ENCODE measurements at places on chromosomes 6 and 20.

DNA sequence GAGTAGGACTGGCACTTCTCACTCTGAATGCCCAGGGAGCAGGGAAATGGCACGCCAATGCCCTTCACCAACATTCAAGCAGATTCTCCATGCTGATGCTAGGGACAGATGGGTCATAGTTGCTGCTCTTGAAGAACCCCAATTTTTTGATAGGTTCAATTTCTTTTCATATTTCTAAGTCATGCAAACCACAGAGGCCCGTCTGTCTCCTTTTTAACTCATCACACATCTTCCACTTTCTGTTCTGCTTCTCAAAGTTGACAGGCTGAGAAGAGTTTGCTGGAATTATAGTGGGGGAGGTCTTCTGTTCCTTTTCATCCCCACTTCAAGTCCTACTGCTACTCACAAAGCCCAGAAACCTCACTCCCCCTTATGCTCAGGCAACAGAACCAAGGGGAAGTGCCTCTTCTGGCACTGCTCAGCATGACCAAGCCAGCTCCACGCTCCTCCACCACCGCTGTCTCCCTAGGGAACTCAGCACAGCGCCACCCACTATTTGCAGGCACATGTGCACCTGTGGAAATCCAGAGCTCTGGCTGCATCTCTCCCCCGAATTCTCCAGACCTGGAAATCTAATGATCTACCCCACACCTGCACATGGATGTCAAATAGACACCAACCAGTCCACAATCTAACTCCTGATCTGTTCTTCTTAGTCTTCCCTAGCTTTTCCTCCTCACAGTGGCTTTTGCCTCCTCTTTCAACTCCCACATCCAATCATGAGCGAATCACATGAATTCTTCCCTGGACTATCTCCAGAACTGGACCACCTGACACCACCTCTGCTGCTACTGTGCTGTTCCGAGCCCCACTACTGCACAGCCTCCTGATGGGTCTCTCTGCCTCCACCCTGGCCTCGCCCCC lies 10.7 kb downstream of the ZBTB24 start:
- no peak for DNase-seq

DNA sequence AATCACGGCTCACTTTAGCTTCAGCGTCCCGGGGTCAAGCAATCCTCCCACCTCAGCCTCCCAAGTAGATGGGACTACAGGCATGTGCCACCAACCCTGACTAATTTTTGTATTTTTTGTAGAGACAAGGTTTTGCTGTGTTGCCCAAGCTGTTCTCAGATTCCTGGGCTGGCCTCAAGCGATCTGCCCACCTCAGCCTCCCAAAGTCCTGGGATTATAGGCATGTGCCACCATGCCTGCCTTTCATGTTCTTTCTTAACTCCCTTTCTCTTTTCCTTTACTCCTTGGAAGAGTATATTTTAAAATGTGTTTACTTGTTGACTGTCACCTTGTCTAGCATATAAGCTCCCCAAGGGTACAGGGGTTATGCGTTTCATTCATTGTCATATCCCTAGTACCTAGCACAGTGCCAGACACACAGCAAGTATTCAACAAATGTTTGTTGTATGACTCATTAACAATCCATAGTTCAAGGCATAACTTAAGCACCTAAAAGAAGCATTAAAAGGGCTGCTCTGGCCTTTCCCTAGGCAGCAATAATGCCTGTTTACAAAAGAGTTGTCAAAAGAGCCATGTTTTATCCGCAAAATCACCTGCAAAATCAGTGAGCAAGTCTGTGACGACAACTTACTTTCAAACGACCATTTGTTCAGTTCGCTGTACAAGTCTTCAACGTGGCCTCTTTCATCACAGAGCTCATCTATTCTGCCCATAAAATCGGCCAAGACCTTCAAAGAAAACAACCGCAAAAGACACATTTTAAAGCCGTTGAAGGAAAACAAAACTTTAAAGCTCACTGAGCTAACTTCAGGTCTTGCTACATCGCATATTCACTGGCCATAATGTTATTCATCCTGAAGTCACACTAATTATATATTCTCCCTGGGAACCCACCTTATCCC lies 4.6 kb downstream of the CYP24A1 start:
- no peak for DNase-seq

- DNase-seq, result no peak
These were observed 545 bp upstream of the ASCC3 start for GRCh38 chr6:100881707-100882040.

DNA sequence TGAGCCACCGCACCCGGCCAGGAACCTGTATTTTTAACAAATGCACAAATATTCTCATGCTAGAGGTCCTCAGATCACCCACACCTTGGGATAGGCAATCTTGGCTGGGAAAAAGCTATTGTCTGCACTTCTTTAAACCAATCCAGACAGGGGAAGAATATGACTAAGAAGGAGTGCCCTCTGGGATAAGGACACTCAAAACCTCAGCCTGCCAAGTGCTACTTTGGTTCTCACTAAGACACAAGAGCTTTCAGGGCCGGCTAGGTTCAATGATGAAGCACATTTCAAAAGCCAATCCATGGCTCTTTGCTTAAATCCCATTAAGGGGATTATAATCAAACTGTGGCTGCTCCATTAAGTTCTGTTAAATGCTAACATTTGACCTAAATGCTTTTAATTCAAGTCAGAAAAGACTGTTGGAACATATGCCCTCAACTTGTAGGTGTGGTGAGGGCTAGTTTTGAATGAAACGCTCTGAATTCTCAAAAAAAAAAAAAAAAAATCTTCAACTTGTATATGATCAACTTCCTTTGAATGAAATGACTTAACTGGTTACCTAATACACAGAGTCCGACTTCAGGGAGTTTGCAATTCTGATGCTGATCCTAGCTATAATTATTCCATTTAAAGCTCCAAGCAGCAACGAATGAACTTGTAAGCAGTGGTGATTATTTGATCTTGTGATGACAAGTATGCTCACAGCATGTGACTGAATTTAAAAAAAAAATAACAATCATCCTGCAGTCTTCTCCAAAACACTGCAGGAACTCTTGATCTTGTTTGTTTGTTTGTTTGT lies 56.6 kb downstream of the SLC23A2 start:
- no peak for DNase-seq

- DNase-seq, result no peak
These were observed 263.4 kb upstream of the MAN1A1 start for GRCh38 chr6:119612911-119613381.

DNA sequence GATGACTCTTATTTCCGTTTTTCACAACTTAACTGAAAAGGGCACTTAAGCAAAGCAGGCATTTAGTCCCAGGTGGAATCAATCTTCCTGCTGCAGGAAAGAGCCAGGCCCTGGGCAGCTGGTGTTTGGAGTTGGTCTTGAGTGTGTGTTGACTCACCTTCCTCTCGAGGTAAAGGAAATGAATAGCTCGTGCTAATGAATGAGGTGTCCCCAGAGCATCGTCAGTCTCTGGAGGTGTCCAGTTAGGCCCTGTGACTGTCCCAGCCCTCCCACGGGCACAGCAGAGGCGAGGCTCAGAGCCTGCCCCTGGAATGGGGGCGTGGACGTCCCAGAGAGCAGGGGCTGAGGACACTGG lies 277.7 kb downstream of the NRN1 start:
- DNase-seq, result no peak

DNA sequence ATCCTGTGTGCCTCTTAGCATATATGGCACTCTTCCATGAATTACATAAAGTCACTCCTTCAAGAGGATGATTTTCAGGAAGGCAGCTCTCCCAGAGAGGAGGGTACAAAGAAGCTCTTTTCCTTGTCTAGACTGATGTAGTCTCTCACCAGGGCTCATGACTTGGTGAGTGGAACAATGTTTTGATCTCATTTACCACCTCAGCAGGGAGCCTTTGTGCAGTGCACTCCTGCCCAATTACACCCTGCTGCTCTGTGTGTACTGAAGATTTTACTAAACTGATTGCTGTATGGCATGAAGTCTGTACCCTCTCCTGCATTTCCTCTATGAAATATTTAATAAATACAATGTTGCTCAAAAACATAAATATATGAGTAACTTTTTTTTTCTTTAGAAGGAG lies 598.3 kb upstream of the HS3ST5 start:
- no peak for DNase-seq

GRCh38 chr6:31871046-31871659 lies 7.6 kb downstream of the SLC44A4 start:
- no peak for DNase-seq

- DNase-seq, result no peak
These were observed 46.2 kb upstream of the ADIG start for GRCh38 chr20:38534756-38535155.

DNA sequence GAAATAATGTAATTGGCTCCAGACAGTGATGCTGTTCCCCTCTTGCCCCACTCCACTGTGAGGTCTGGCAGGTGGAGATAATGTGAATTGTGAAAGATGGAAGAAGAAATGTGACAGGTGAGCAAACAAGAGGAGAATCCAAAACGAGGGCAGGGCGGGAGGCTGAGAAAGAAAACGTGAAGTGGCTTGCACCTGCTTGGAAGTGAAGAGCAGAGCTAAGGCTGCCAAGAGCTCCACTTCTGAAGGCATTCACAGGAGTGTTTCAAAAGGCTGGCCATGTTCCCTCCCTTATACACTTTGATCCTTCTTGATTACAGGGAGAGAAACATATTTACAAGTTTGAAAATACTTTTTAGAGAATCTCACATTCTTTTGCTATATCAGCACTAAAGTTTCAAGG lies 359.4 kb downstream of the EPHA7 start:
- DNase-seq, result no peak

- no peak for DNase-seq
These were observed 7.5 kb downstream of the FAXC start for GRCh38 chr6:99341862-99342455.

DNA sequence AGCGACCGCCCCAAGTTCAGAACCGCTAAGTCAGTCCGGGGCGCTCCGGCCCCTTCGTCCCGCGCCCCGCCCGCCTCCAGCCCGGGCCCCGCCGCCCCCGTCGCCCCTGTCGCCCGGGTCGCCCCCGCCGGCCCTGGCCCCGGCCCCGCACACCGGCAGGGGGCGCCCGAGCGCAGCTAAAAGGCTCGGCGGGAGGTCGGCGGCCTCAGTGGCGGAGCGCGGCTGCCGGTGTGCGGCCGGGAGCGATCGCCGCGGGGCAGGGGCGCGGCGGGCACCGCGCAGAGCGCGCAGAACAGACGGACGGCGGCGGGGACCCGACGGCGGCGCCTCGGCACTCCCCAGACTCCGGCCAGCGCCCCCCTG lies at the start of gene FNDC1:
FNDC1 (plus strand) TSS at position 208 of the 363 bp plus-strand sequence. CDS start 197 bp downstream, outside the sequence.
- no peak for DNase-seq

DNA sequence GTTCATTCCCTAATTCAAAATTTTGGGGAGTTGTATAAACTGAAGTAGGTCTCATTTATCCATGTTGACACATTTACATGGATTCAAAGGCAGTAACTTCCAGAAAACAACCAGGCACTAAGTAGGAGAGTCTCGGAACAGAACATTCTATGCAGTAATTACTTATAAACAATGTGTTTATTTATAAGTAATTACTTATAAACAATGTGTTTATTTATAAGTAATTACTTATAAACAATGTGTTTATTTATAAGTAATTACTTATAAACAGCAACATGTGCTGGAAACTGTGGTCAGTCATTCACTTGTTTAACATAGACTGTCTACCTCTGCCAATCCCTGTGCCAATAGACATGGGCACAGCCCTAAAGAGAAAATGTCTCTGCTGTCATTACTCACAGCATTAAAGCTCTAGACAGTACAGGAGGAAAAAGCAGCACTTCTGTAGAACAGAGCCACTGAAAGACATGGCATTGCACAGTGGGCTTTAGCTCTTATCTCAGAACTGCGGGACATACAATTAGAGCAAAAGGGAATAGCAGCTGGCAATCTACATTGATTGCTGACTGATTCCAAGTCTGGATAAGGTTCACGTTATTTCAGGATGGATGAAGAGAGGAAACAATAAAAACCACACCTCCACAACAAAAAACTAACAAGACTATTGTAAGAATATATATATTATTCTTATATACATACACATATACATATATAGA lies 188.2 kb downstream of the WDR27 start:
- no peak for DNase-seq

DNA sequence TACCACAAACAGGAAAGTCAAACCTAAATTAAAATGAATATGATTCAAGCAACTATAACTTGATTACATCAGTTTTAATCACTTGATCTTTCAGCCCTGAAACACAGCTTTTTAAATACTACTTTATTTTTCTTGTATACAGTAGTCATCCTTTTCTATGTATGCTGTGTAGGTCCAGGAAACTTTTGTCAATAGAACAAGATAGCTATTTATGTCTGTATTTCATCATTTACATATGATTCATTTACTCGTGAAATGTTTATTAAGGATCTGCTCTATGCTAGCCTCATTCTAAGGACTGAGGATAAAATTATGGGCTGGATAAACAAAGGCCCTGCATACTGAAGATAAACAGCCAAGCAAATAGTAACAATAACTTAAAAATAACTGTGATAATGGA lies 930.2 kb downstream of the TFAP2A start:
- DNase-seq, result no peak

DNA sequence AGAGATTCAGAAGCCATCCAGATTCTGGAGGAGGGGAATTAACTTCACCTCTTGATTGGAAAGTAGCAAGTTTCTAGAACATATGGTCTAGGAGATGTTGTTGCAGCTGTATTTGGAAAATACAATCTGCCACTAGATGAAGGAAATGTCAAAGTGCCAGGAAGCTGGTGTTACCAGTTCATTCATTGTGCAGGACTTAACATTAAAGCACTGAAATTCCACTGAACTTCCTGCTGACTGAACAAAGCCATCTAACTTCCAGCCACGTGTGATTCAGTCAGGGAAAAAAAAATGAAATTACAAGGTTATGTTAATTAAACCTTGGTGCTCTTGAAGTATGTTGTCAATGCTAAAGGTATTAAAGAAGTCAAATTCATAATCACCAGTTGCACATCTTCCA lies 321.5 kb upstream of the SASH1 start:
- no peak for DNase-seq

GRCh38 chr6:160127270-160128124 lies 5.9 kb downstream of the SLC22A1 start:
- DNase-seq, result no peak

DNA sequence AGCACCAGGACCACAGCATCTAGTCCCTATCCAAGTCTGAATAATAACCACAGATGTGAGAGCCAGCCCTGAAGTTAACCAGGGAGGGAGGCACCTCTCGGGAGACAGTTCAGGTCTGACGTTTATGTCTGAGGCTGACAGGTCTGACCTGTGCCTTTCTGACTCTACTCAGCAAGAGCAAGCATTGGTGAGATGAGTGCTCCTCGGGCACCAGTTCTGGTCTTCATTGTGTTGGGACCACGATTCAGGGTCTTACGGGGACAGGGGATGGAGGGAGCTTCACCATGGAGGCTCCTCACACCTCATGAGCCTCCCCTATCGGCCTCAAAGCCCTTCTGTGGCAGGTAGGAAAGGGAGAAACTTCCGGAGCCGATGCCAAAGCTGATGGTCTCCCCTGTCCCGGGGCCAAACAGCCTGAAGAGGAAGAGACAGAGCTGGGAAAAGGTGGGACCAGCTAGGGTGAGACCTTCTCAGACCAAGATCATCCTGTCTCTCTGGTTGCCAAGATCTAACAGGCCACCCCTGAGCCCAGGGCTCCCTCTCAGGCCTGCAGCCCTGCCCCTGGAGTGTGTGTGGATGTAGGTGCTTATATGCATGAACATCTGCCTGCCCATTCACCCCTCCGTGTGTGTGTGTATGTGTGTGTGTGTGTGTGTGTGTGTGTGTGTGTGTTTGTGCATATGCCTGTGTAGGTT lies 170.5 kb downstream of the VEGFA start:
- no peak for DNase-seq

Data from CD4-positive, alpha-beta T cell treated with Interleukin-15 for 1 hour (primary cell).